Daoy (cell line): ENCODE measurements at places on chromosomes 7 and 10. TPM values are rescaled to one million over a fixed set of nuclear protein-coding genes. Genes with fewer than 3 reads are reported as not detected.

The SYT15 gene
- 0.11 TPM in 1 of 2 replicates, not detected in the other for total RNA-seq

The HKDC1 gene
- 0.69 and 0.89 TPM in 2 replicates for total RNA-seq

- DNase-seq = no peak
These were observed 9.7 kb downstream of the SP8 start for GRCh38 chr7:20776942-20777341.

GRCh38 chr7:102273749-102274712, 12.6 kb upstream of the SH2B2 start:
- peak; percentile 92 for DNase-seq

The PAX2 gene
- total RNA-seq = not detected in 2 replicates

DNA sequence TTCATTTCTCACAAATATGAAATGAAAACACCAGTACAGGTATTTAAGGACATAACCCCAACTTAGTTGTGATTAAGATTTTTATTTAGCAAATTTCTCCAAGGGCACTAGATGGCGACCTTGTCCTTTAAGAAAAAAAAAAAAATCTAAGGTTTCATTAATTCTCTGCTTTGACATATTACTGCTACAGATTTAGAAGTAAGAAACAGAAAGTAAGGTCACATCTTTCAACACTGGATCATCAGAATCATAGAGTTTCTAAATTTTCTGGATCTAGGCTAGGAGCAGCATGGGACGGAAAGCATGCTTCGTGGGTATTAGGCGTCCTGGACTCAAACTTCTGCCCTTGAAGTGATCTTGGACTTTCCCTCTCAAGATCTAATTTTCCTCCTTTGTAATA, 85.5 kb upstream of the PRKG1 start:
- DNase-seq = no peak

- DNase-seq = no peak
These were observed 193.1 kb downstream of the SORCS1 start for GRCh38 chr10:106971411-106971831.

GRCh38 chr10:75639736-75640135, 208.3 kb downstream of the LRMDA start:
- no peak for DNase-seq

- peak; percentile 8 for DNase-seq
These were observed 20.7 kb downstream of the COX15 start for GRCh38 chr10:99711129-99711719.

GRCh38 chr10:71865561-71866041, 14.6 kb upstream of the PSAP start:
- no peak for DNase-seq

DNA sequence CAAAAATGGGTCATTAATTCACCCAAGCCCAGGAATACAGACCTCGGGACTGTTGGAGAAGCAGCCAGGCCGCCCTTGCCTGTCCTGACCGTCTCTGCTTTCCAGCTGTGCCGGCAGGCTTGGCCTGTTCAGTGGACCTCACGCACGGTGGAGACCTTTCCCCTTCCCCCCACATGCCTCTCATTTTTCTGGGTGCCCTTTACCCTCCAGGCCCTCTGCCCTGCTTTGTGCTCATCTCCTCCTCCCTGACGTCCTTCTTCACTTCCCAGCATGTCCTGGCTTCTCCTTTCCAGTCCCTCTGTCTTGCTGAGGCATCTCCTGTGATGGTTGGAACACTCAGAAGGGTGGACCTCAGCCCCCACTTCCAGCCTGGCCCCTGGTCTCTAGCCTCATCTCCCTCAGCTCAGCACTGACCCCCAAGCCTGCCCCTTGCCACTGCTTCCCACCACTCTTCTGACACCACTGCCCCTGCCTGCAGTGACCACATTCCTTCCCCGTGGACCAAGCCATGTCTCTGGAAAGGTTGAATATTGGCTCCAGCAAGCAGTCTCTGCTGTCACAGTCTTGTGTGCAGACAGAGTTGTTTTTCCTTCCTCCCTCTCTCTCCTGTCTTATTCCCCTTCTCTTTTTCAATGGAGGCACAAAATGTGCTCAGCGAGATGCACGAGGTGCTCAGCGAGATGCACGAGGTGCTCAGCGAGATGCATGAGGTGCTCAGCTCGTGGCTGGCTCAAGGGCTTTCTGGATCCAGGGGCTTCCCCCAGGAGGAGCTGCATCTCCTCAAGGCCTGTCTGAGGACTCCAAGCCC, 14.9 kb downstream of the BAG3 start:
- DNase-seq = no peak

The TFR2 gene
- 2.4 and 4.6 TPM in 2 replicates for total RNA-seq

The RELN gene
- total RNA-seq = 1.7 and 2.4 TPM in 2 replicates

DNA sequence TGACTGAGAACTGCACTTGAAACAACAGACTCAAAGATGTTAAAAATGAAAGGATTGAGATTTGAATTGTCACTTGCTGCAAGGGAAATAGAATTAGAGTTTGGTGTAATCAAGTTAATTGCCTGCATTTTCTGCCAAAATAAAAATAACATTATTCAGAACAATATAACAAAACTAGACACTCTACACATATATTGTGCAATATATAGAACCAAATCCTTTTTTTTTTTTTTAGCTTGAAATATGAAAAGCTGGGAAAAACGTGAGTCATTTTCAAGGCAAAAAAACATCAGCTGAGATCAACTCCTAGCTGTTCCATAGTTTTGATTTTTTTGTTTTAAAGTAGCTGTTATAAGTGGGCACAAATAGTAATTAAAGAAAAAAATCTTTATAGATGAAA, 561.5 kb downstream of the DNAJB9 start:
- no peak for DNase-seq

The KCND2 gene
- total RNA-seq = not detected in 2 replicates

DNA sequence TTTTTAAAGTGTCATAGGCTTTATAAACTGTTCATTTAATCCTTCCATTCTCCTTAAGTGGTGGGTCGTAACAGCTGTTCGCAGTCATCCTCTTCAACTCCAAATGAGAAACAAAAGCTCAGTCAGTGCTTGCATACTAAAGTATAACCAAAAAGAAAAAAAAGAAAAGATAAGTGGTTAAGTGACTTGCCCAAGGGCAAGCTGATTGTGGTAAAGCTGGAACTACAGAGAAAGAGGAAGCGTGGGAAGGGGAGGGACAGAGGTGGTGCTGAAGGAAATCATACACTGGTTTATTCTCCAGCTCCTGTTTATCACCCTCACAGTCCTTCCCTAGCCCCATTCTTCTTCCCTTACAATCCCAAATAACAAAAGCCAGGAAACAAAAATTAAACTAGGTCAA, 29.6 kb downstream of the IDE start:
- DNase-seq = peak; percentile 48

DNA sequence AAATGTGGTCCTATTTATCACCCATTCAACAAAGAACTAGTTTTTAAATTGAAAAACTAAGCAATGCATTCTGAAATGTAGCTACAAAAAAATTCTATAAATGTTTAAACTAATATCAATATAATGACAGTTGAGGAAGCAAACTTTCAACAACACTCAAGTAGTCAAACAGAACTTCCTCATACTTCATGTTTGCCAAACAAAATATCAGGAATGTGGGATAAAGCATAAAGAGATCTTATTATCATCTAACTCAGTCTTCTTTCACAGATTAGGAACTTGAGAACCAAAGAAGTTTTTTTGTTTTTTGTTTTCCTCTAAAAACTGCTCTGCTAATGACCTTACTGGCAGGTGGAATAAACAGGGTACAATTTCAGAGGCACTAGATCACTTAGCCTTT, 116.2 kb downstream of the JAZF1 start:
- DNase-seq = no peak

The DDIT4 gene
- 12.8 and 14.5 TPM in 2 replicates for total RNA-seq

- no peak for DNase-seq
These were observed 5.1 kb downstream of the AQP1 start for GRCh38 chr7:30916767-30917166.

- DNase-seq = no peak
These were observed 107.4 kb downstream of the FAM107B start for GRCh38 chr10:14667280-14667679.

- DNase-seq = no peak
These were observed 15.6 kb downstream of the GRIFIN start for GRCh38 chr7:2460641-2461040.

DNA sequence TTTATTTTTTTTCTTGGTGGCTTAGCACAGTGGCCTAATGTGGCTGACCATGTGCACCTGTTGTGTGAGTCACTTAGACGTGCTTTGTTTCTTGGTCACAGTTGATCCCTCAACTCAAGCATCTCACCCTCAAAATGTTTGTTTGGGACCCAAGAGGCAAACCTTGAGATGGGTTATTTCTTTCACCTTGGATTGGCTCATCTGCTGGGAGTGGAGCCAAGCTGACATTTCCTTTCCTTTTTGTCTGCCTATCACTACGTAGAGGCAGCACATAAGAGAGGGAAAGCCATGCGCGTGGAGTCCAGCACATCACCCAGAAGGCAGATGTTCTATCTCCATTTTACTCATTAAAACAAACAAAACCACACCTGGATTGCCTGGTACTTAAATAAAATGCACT, 6.4 kb upstream of the PRKCQ start:
- no peak for DNase-seq

DNA sequence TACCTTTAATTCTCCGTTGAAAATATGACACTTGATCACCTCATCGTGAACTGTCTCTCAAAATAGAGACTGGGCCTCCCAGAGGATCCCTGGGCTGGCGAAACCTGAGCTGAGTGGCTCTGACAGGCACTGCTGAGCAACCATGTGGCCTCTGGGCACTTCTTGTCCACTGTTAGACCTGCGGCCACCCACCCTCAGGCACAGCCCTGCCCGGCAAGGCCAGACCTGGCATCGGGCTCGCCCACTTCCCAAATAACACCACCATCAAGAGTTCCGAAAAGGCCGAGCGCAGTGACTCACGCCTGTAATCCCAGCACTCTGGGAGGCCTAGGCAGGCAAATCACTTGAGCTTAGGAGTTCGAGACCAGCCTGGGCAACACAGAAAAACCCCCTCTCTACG, 82.5 kb downstream of the COBL start:
- peak; percentile 54 for DNase-seq

GRCh38 chr10:127000598-127000997, 95.4 kb downstream of the DOCK1 start:
- no peak for DNase-seq

- no peak for DNase-seq
These were observed 63.2 kb downstream of the EBF3 start for GRCh38 chr10:129900825-129901224.

DNA sequence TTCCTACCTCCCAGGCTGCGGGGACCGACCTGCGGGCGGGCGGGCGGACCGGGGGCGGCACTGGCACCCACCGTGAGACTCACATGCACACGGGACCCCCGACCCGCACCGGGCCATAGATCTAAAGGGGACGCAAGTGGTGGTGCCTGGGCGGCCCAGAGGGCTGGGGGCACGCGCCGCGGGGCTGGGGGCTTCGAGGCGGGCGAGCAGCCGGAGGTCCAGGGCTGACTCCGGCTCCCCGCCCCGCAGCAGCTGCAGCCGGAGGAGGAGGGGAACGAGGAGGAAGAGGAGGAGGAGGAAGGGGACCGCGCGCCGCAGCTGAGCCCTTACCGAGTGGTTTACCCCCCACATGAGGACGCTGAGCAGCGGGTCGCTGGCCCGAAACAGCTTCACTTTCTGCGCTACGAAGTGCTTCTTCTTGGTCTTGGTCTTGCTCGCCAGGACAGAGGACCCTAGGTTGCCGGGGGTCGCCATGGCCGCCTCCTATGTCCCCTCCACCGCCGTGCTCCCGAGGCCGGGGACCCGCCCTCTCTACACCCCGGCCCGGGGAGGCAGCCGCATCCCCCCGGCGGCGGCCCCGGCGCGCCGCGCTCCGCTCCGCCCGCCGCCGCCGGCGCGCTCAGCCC, 412 bp downstream of the PIP4K2A start:
- DNase-seq = peak; percentile 25

GRCh38 chr10:130558746-130559546, 422.8 kb downstream of the GLRX3 start:
- no peak for DNase-seq

The EPDR1 gene
- 69.0 and 75.9 TPM in 2 replicates for total RNA-seq

DNA sequence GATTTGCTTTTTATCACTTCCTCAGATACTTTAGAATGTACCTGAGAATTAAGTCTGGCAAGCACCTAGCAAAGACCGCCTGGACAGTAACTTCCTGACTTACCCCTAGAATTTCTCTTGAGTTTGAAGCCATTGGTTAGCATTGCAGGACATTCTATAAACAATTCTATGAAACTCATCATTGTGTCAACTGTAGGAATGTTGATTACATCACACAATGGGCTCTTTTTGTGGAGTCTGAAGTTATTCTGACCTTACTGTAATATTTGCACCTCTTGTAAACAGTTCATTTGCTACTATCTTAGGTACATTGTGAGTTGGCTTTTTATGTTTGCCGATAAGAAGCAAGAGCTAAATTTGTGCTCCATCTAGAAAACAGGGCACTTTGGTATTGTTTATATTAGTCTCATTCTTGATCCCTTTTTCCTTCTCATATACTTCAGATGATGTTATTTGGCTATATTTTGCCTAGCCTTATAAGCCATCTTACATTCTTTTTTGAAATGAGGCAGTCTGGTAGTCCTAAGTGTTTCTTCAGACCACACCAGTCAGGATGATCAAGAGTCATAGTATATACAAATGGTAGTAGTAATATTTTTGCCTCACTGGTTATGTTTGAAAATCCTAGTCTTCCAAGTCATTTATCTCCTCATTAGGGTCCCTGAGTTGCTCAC, 52.4 kb downstream of the CASD1 start:
- peak; percentile 4 for DNase-seq

The DUSP5 gene
- 9.1 and 9.9 TPM in 2 replicates for total RNA-seq

- DNase-seq = no peak
These were observed 41.0 kb downstream of the SP8 start for GRCh38 chr7:20745702-20746101.

The RSPH10B gene
- total RNA-seq = 0.11 and 0.51 TPM in 2 replicates

DNA sequence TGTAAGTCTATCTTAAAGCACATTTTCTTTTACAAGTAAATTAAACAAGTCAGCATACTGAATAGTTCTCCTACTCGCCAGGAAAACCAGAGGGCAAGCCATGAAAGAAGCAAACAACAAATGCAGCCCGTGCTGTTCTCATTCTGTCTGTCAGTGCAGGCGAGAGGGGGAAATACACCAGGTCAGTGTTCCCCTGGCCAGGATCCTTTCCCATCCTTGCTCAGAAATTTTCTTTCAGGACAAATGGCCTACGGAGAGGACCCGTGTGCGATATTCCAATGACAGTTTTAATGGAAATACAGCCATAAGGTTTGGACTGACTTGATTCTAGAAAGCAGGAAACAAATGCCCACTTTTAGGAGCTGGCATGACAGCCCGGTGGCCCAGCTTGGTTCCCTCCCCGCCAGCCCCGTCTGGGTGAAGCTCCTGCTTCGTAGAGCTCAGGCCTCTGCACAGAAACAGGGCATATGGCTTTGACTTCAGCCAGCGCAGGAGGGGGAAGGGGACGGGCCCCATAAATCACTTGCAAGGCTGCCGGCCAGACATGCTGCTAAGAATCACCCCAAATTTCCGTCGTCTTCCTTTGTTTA, 67.8 kb downstream of the FRMD4A start:
- DNase-seq = no peak

- DNase-seq = no peak
These were observed 14.8 kb downstream of the ACSM6 start for GRCh38 chr10:95208702-95209391.

The CPED1 gene
- 0.15 and 1.6 TPM in 2 replicates for total RNA-seq
